ENCODE measurements at places on chromosomes 7 and 10.

GRCh38 chr7:99102809-99103690, 40.9 kb downstream of the SMURF1 start:
- DNase-seq, result peak; percentile 8

DNA sequence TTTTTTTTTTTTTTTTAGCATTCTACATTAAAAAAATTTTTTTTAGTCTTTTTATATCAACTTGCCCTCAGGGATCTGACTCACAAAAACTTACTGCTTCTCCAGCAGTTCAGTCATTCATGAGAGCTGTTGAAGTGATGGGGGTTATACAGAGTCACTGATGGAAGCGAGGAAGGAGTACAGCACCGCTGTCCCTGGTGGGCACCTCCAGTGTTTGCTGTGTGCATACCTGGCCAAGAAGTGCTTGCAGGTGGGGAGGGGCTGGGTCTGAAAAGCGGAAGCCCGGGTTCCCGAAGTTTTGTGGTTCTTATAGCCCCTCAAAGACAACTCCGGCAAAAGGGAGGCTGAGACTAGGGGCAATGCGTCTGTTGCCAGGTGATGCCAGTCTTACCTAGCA, 46.2 kb downstream of the MINDY4 start:
- no peak for DNase-seq

DNA sequence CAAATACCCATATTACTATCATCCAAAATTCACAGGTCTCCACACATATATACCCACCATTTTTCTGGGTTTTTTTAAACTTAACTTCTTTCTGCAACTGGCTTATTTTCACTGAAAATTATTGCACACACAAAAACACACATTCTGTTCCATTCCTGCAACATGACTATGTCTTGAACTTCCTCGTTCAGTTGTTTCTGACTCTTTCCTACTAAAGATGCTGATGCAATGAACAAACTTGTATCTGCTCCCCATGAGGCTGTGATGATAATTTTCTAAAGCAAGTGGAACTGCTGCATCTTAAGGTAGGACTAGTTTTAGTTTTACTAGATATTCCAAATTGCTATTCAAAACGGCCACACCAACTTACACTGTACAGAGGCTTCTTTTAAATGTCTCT, 77.7 kb downstream of the OSBPL3 start:
- DNase-seq, result no peak

GRCh38 chr10:117782276-117782675, 239.7 kb downstream of the EMX2 start:
- no peak for DNase-seq

DNA sequence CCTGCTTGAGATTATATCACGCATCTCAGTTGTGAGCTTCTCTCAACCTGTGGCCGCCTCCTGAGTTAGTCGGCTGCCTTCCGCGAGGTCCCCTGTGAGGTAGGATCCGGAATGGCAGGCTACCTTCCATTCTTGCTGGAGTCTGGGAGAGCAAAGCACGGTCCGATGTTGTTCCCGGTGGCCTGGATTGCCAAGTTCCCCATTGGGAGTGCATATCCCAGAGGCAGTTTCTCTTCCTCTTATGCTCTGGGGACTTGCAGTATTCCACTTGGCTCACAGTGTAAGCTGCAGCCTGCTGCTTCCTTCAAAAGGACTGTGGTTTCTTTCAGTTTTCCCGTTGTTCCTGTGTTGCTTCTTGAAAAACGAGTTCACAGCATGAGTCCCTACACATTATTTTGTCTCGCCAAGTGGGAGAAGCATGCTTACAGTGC, 225.4 kb upstream of the ZWINT start:
- no peak for DNase-seq

DNA sequence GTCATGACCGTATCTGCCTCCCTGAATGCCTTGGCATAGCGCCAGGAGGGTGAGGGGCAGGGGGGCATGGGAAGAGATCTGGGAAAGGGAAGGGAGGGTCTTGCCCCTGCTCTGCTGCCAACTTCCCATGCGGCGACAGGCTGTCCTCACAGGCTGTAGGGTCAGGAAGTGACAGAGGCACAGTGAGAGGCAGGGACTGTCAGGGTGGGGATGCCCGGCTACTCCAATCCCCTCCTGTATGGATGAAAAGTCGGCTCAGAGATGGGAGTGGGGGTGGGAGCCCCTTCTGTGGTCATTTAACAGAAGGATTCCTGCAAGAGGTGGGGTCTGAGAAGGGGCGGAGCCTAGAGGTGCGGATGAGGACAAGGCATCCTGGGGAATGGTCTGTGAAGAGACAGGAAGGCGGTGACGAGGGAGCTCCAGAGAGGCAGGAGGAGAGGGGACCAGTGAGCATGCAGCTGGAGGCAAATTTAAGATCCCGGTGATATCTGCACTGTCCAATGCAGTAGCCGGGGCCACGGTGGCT, 20.8 kb upstream of the UNC5B start:
- no peak for DNase-seq

DNA sequence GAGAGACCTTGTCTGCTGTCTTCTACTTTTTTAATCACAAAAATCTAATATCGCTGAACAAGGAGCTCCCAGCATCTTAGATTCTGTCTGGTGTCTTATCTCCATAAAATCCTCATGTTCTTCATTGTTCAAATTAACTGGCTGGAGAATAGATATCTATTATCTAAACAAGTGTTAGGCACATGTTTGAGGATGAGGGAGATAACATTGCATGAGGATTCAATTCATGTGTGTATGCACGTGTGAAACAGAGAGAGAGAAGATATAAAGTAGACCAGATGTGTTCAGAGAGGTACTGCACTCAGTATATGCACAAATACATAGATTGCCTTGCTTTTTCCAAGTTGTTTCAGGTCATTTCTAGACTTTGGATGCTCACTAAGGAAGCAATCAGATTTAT, 5.4 kb downstream of the BMPER start:
- DNase-seq, result no peak

DNA sequence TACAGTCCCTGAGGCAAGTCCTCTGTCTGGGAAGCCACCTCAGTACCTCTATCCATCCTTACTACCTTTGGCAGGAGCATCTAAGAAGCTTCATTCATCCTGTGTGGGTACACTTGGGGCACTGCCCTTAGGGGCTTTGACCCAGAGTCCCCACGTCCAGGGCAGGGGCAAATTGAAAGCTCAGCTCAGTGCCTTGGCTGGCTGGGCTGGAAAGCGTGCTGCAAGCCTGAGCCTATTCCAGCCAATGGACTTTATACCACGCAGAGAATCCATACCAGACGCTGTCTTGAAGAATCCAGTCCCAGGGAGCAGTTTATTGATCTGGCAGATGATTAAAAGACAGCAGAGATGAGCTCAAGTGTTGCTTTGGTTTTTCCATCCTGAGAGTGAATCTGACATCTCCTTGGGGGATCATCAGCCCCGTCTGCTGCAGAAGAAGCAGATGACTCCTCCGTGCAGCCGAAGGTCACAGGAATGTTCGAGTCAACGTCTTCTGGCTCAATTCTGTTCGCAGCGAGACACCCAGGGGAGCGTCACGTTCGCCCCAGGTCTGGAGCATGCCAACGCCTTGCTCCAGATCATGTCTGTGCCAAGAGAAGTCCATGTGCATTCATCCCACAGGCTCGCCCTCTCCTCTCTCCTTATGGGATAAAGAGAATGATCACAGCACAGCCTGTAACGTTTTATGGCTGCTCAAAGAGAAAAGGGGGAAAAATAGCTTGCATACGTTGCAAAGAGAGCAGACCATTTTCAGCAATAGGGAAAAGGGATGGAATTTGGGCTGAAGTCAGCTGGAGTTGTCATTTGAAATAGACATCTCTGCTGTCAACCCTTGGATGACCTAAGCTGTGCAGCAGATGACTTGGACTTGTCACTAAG, 35.8 kb upstream of the LYZL1 start:
- DNase-seq, result no peak

DNA sequence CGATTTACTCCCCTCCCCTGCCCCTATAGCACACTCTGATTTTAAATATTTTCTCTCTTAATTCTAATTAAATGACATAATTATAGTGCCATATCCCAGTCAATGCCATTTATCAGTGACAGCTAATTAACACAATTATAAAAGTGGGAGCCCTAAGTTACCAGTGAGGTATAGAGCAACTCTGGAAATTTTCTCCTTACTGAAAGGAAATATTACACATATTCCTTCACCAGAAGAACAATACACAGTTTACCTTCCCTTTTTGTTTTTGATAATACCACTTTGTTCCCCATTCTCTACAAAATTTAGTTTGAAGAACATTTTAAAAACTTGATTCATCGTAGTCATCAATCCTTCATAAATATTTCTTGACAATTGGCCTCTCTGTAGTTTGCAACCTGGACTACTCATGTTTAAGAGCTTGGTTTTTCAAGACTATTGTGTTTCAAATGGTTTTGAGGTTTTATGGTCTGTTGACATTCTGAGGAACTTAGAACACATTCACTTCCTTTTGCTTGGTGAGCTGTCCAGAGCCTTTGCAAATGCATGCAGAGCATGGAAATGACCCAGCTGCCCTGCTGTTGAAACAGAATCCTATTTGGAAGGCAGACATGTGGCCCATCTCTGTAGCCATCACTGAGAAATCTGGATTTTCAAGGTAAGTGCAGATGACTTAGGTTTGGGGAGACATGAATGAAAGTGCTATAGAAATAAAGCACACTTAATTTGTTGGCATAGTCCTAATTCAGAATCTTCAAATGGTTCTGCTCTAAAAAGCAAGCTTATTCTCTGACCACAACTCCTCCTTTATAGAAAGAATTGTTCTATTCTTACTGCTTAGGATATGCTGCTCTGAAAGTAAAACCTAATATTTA, at the start of gene GPR141:
Gene GPR141, plus strand, starts transcription at position 521 of the 875 bp plus-strand sequence. CDS start 56,628 bp downstream, outside the sequence.
- no peak for DNase-seq

GRCh38 chr10:110501142-110501937, 3.6 kb downstream of the DUSP5 start:
- peak; percentile 91 for DNase-seq

DNA sequence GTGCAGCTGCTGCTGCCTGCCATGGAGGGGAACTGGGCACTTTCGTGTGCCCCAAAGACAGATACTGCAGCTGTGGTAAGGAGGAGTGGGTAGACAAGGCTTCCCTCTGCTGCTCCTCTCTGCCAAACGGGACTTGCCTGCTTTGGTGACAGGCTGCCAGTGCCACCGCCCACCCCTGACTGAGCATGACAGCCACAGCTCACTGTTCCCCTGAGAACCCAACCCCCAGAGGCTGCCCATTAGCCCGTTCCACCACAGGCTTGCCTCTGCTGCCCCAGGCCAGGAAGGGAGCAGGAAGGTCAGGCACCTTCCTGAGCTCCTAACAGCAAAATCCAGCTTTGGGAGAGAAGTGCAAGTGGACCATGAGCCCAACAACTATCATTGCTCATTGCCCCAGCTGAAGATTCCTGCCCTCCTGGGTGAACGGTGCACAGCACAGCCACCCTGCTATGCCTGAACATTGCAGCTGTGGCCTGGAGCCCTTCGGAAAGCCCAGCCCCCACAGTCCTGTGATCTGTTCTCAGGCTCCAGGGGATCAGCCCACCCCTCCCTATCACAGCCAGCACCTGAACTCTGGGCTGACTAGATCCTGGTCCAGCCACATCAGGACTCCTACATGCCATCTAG, 58.7 kb upstream of the ANTXRL start:
- no peak for DNase-seq
